ENCODE measurements at places on chromosomes 1 and 21.

GRCh38 chr1:115242543-115242942 lies 95.5 kb downstream of the NGF start:
- DNase-seq = no peak

GRCh38 chr1:215612391-215612790 lies 45.3 kb downstream of the KCTD3 start:
- no peak for DNase-seq

DNA sequence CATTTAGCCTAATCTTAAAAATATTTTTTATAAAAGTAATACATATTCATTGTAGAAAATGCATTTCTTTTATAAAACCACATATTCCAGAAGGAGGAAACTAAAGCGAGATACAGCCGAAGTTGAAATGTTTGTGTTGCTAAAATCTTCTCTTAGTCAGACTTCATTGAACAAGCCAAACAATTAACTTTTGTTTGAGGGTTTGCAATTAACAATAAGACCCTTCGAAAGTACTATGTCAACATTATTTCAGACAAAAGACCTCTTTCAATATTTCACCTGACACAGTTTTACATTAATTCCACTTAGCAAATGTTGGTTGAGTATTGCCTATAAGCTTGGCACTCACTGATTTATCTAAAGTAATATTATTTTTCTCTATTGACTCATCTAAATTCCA lies 354.0 kb upstream of the ADAMTS5 start:
- no peak for DNase-seq

- DNase-seq = no peak
These were observed 833.5 kb downstream of the ADGRL2 start for GRCh38 chr1:82634266-82634665.

GRCh38 chr1:58782178-58783089 lies 1.4 kb downstream of the JUN start:
- peak; percentile 42 for DNase-seq

GRCh38 chr1:113178522-113178921 lies 105.5 kb downstream of the LRIG2 start:
- no peak for DNase-seq

GRCh38 chr1:219206350-219206749 lies 32.7 kb downstream of the LYPLAL1 start:
- DNase-seq = no peak

DNA sequence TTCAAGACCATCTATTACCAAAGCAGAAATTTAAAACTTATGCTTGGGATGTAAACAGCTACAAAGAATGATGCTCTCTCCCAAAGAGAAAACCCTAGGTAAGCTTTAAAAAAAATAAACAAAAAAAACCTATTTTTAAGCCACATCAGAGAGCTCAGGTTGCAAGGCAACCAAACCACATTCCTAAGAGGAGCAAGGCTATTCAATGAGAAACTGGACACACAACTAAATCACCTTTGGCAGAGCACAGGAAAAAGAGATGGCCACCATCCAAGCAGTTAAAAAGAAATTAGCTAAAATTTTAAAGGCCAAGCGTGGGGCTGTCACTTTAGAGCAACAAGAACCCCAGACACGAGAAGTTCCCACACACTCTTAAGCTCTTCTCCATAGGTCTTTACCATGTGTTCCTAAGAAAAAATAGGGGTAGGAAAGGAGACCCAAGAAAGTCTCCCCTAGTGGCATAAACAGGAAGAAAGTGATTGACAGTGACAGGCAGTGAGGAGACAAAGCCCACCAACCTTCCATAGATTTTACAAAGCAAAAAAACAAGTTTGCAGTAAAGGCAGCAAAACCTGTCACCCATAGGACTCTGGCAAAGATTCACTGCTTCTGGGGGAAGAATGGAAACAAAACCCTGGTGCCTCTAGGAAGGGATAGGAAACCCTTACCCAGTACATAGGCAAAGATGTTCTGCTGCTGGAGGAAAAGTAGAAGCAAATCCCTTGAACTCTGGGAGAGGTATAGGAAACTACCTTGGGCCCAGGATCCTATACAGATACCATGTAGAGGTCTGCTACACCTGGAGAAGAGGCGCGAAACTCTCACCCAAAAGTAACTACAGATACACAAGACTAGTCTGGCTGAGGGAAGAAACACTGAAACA lies 68.5 kb downstream of the FOXJ3 start:
- no peak for DNase-seq

DNA sequence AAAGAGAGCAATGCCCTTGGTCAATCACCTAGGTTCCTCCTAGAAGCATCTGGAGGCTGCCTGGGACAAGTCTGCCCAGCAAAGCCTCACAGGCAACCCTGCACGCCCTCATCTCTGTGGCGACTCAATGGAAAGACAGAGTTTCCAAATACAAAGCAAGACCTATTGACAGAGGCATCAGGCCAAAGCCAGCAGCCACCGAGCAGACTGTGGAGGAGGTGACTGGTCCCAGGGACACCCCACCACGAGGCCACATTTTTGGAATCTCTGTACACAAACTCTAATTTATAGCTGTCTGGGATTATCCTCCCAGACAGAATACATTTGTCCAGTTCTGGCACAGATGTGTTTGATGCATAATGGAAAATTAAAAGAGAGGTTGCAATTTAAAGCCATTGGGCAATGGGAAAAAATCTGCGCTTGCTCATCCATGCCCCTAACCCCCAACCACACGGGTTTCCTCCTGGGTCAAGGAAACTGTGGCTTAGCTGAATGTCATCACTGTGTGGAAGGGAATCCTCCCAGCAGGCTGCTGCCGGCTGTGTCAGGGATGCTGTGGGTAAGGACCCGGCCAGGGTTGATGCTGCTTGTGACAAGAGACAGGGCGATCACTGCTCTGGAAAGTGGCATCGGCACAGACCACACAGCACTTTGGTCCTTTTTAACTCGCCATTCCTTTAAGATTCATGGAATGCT lies 14.3 kb downstream of the TSPAN2 start:
- DNase-seq = no peak

DNA sequence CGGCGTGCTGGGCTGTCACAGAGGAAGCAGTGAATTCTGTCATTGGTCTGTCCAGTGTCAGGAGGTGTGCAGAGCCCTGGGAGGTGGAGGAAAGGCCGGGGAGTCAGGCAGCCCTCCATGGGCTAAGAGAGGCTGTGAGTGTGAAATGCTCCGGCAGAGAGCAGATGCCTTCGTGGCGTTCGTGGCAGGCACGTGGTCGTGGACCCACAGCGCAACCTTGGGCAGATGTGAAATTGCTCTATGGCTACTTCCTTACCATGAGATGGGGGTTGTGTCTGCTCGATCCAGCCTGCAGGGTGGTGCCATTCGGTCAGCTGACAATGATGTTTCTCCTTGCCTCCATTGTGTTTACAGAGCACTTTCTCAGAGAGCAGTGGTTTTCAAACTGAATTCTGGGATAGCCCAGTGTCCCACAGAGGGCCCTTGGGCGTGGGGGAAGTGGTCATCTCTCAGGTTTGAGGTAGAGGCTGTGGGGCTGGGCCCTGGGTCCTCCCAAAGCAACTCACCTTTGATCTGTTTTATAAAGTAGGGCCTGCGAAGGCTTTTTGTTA lies 27.9 kb downstream of the TNFRSF1B start:
- DNase-seq = no peak

DNA sequence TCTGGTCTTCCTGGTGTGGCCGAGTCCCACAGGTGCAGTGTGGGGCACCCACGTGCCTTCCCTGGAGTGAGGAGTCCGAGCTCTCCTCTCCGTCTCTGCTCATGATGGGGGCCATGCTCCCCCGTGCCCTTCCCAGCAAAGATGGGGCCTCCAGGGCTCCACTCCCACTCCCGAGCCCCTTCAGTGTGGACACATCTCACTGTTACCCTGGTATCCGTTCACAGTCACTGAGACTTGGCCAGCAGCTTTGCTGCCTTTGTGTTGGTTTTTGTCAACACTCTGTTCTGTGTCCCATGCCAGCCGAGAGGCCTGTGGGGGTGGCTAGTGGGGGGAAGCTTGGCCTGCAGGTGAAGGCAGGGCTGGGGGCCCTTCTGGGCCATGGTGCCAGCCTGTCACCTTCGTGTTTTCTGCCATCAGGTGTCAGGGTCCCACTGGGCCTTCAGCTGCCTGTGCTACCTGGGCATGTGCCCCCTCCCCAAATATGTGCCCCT lies 46.9 kb upstream of the POFUT2 start:
- no peak for DNase-seq

- DNase-seq = no peak
These were observed 385.9 kb downstream of the CAMTA1 start for GRCh38 chr1:7171168-7171567.

GRCh38 chr1:210748796-210749195 lies 385.2 kb downstream of the KCNH1 start:
- DNase-seq = no peak

DNA sequence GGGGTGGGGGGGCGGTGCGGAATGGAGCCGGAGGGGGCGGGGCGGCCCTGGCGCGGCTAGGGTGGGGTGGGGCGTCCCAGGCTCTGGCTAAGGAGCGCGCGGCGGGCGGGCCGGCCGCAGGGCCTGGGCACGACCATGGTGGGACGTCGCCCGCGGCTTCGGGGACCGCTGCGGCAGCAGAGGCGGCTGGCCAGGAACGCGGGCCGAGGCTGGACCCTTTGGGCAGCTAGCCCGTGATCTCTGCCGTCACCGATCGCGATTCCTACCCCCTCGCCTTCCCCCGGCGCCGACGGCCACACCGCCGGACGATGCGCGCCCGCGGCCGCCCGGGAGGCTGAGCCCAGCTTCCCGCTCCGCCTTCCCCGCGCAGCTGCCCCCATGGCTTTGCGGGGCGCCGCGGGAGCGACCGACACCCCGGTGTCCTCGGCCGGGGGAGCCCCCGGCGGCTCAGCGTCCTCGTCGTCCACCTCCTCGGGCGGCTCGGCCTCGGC lies at the start of gene MAP3K21:
Gene MAP3K21, plus strand, starts transcription at position 74 of the 491 bp plus-strand sequence. Its CDS starts 305 bp downstream, at position 379.
- DNase-seq = no peak

- no peak for DNase-seq
These were observed 141.3 kb upstream of the NCAM2 start for GRCh38 chr21:20856926-20857325.

- no peak for DNase-seq
These were observed 197.7 kb downstream of the CRB1 start for GRCh38 chr1:197465528-197466327.

DNA sequence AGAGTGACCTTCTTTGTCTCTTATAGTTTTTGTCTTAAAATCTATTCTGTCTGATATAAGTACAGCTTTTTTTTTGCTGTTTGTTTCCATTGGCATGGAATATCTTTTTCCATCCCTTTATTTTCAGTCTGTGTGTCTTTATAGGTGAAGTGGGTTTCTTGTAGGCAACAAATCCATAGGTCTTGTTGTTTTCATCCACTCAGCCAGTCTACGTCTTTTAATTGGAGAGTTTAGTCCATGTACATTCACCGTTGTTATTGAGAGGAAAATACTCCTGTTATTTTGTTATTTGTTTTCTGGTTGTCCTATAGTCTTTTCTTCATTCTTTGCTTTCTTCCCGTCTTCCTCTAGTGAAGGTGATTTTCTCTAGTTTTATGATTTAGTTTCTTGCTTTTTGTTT lies 115.9 kb downstream of the IFI44 start:
- DNase-seq = no peak

DNA sequence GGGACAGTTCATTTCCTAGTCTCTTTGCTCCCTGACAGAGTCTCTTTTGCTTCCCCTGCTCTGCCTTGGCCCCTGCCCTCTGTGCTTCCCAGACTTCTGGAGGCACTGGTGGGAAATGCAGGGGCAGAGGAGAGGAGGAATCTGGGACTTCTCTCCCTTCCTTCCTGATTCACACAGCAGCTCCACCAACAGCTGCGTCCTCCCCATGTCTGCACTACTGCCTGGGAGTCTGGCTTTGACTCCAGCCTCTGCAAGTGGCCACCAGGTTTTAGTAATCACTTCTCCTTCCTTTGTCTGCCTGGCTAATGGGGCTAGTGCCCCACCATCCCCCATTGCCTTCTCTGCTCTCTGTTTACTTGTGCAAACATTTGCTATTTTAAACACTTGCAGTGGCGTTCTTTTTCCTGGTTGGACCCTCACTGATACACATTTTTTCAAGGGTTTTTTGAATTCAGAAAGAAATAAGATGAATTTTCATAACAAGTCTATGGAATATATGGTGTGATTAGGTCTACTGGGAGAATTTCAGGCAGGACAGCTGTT lies 21.9 kb downstream of the FASLG start:
- no peak for DNase-seq

- no peak for DNase-seq
These were observed 10.4 kb downstream of the CAMTA1 start for GRCh38 chr1:6795661-6796060.

DNA sequence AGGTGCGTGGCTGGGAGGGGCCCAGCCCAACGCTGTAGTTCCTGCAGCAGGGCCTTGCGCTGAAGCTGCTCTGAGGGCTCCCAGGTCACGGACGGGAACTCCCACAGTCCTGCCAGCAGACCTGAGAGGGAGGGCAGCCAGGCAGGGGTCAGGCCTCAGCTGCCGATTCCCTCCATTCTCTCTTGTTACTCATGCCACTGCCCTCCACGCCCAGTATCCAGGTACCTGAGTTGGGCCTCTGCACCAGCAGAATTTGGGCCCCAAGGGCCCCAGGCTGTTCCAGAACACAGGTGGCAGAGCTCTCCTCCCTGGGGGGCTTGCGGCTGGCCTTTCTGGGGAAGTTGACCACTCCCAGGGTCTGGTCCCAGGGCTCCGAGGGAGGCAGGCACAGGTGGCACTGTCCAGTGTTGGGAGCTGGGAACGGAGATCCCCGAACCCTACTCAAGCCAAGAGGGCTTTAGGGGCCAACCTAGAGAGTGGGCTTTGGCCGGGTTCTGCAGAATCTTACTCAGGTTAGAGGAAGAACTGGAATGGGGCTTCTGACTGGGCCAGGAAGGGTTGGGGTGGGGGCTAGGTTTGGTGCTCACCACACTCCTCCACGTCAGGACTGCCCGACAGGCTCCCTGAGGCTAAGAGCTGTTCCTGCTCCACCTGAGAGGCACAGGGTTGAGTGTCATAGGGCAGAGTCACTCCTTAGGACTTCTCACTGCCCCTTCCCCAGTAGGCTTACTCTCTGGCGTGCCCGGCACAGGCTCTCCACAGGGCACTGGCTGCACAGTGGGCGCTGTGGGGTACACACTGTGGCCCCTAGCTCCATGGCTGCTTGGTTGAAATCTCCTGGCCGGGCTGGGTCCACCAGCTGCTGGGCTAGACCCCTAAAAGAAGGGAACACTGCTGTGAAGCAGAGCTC lies 5.0 kb downstream of the HPDL start:
- no peak for DNase-seq

GRCh38 chr1:200334661-200335256 lies 75.1 kb downstream of the ZNF281 start:
- DNase-seq = no peak

DNA sequence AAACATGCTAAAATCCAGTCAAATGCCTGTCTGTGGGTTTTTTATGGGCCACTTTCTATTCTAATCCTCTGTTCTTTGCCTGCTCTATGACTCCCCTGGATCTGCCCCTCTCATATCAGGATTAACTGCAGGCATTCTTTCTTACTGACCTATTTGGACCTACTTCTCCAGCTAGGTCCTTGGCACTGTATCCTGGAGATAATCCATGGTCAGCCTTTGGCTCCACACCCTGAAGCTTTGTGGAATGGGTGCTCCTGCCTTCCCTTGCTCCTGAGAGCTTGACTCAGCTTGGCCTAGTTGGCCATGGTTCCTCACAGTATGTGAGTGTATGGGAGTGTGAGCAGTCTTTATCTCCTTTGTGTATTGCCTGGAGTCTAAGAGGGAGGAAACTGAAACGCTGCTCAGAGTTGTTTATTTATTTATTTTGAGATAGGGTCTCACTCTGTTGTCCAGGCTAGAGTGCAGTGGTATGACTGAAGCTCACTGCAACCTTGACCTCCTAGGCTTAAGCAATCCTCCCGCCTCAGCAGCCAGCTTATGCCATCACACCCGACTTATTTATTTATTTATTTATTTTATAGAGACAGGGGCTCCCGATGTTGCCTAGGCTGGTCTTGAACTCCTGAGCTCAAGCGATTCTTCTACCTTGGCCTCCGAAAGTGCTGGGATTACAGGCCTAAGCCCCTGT lies 28.7 kb upstream of the CDC14A start:
- no peak for DNase-seq

GRCh38 chr21:15820852-15821379 lies 91.1 kb downstream of the USP25 start:
- DNase-seq = no peak

Measured in activated CD4-positive, alpha-beta T cell treated with anti-CD3 and anti-CD28 coated beads, Interleukin-2, amount 50 U/mL, for 1 hour (primary cell).